ENCODE measurements at places on chromosomes 16 and 17.

DNA sequence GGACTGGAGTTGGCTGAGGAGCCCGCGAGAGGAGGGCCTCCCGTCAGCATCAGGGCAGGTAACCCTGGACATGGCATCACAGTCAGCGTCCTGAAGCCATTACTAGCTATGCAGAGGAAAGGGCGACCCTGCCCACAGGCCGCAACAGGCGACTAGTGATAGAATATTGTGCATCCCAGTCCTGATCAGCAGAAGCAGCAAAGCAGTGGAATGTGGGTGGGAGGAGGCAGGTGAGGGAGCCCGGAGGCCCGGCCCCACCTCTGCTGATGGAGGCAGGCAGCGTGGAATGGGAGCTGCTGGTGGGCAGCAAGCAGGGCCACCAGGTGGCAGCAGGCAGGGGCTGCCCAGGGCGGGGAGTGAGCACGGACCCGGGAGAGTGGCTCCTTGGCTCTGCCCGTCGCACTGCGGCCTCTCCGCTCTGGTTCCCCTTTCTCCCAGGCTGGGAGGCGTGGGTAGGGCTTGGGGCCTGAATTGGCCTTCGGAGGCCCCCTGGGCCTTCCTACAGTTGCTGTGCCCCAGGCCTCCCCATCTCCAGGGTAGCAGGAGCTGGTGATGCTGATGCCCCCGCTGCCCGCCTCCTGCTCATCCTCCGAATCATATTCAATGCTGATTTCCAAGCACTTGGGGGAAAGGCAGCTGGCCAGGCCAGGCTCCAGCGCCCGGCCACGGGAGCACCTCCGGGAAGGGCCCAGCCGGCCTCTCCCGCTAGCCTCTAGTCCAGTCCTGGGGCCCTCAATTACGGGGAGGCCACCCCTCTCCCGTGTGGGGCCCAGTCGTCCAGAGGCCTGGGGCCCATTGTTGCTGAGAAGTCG lies 20.2 kb downstream of the TSPOAP1 start:
- DNase-seq: no peak

DNA sequence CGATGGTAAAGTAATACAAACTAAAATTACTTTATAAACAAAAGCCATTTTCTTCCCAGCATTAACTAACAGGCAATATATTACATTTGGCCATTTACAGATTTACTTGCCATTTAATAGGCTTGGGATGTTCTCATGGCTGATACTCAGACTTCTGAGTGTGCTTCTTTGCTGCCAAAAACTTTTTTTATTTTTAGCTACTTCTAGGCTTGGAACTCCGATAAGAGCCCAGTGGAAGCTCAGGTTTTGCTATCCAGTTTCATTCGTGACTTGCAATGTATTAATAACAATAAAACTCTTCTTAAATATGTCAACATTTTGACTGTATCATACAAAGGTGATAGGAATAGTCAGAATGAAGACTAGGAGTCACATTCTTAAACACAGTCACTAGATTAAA lies 152.3 kb downstream of the ITFG1 start:
- no peak for DNase-seq

- no peak for DNase-seq
Observed at GRCh38 chr17:75411328-75412067, 6.0 kb upstream of the GRB2 start.

DNA sequence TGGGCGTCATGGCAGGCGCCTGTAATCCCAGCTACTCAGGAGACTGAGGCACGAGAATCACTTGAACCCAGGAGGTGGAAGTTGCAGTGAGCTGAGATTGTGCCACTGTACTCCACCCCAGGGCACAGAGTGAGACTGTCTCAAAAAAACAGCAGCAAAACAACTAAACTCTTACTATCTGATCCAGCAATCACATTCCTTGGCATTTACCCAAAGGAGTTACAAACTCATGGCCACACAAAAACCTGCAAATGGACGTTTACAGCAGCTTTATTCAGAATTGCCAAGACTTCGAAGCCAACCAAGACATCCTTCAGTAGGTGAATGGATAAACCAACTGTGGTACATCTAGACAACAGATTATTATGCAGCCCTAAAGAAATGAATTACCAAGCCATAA lies 4.0 kb downstream of the SIAH1 start:
- no peak for DNase-seq

GRCh38 chr17:17831208-17832031 lies 5.4 kb downstream of the SREBF1 start:
- DNase-seq: no peak

DNA sequence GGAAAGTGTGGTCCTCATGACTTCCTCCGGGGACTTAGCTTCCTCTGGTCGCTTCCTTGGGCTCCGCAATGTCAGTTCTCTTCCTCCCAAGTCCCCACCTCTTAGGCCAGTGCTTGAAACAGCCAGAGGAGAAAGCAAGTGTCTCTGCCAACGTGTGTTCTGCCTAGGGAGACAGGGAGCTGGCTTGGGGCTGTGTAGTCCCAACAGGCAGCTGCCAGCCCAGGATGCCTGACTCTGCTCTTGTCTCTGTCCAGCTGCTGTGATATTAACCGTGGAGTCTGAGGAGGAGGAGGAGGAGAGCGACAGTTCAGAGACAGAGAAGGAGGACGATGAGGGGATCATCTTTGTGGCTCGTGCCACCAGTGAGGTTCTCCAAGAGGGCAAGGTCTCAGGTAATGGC lies 13.5 kb upstream of the PLEKHG4 start:
- DNase-seq: no peak

GRCh38 chr16:79177018-79177417 lies 423.5 kb downstream of the MAF start:
- DNase-seq: no peak

DNA sequence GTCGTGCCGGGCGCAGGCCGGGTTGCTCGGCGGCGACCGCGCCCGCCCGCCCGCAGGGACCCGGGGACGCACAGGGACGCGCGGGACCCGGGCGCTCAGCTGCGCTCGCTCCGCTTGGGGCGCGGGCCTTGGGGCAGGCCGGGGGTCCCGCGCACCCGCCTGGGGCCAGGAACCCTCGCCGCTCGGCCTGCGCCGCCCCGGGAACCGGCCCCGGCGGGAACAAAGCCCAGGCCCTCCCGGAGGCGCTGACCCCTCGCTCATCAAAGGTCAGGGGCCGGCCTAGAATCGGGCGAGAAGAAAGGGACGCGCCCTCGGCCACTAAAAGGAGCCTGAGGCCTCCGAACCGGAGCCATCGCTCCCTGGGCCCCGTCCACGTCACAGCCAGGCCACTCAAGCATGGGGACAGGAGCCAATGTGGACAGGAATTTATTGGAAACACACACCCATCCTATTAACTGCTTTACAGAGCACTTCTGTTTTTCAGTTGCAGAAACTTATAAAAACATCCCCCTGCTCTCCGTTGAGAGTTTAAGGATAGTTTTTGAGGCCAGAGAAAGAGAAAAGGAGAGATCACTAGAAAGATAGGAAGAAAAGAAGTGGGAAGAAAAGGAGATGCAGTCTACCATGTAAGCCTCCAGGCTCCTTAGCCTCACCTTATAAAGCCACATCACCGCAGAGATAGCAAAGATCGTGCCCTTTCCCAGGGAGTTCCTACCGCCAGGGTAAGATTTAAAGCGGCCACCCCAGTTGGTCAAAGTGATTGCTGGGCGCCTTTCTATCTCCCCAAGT lies 558 bp upstream of the ZFHX3 start:
- DNase-seq: peak; percentile 68

DNA sequence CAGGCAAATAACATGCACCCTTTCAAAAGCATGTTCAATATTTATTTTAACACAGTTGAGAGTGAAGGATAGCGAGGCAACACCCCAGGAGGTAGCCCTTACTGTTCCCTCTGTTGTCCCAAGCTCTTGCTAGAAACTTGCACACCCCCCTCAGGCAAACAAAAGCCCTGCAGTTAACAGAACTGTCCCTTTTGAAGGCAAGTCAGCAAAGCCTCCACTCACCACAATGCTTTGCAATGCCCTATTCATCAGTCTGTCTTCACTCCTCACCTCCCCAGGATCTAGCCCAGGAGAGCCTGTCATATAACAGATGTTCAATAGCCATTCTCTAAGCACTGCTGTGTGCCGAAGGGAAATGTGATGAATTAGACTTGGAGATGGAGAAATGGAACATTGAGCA lies 3.5 kb upstream of the CNEP1R1 start:
- no peak for DNase-seq

DNA sequence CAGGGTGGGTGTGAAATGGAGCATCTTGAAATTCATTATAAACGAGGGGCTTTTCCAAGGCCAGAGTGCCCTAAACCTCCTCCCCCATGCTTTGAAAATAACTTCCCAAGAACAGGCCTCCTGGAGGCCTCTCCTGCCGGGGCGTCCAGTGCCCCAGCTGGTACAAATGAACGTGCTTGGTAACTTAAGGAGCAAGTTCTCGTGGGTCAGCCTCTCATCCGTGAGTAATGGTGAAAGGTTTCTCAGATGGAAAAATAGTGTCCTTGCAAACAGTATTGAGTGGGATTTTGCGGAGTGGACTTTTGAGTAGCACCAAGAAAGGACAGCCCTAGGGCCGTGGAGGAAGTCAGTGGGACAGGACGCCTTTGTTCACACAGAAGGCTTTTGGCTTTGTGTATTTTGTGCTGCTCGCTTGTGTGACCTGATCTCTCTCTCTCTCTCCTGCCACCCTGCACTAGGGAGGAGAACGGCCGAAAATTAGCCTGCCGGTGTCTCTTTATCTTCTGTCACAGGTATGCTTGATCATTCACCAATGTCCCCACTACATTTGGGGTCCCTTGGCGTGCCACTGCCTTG lies 34.6 kb downstream of the CLEC16A start:
- DNase-seq: peak; percentile 51

All from retina (tissue), 1 donor.